ENCODE measurements at places on chromosomes 7 and 10.

DNA sequence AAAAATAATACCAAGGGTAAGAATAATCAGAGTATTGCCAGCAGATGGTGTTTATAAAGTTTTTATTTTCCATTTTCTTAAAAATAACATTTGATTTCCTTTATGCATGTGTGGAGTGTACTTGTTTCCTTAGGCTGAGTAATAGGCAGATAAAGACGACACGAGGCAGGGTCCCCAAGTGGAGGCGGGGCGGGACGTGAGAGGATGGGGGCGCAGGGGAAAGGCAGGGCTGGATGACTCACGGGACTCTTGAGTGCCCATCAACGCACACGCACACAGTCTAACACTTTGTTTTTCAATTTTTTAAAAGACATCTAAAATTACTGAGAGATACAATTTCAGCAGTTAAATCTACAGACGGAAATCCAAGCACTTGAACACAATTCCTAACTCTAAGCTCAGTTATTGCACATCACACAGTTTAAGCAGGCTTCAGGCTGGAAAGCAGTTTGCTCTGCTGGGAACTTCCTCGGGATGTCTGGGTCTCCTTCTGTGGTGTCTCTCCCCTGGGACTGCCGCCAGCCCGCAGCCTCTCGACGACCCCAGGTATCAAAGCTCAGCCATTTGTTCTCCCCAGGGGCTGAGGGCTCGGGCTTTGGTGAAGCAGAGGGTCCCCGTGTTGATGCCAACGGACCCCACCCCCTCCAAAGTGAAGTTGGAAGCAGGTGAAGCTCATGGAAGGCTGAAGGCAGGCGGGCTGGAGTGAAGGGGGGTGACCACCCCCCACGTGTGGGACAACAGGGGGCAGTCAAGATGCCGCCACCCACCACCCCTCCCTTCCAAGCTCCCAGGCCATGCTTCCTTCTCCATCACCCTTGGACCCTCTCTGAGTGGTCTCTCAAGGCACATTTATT, 29.1 kb downstream of the SPOCK2 start:
- no peak for DNase-seq

- no peak for DNase-seq
Observed at GRCh38 chr7:69605546-69605945, 7.3 kb downstream of the AUTS2 start.

- no peak for DNase-seq
Observed at GRCh38 chr10:108556186-108556585, 1367.1 kb downstream of the XPNPEP1 start.

DNA sequence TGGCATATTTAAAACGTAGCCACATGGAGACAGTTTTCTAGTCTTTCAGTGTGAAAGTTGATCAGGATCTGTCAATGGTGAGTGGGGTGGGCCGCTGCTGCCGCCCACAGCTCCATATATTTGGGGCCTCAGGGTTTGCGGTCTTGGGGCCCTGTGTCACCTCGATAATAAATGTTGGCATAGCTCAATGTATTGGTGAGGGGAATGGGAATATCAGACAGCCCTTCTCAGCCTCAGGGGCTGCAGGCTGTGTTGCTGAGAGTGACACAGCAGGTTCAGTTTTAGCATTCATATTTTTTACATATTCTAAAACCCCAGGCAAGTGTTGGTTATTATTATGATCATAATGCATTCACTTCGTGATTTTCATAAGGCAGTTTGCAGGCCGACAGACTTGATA, 5.3 kb downstream of the CDH23 start:
- no peak for DNase-seq

DNA sequence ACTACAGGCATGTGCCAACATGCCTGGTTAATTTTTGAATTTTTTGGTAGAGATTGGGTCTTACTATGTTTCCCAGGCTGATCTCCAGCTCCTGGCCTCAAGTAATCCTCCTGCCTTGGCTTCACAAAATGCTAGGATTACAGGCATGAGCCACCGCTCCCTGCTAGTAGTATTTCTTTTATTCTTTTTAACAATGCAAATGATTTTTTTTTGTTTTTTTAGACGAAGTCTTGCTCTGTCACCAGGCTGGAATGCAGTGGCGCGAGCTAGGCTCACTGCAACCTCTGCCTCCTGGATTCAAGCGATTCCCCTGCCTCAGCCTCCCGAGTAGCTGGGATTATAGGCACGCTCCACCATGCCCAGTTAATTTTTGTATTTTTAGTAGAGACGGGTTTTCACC, 58.1 kb downstream of the SVIL start:
- no peak for DNase-seq

DNA sequence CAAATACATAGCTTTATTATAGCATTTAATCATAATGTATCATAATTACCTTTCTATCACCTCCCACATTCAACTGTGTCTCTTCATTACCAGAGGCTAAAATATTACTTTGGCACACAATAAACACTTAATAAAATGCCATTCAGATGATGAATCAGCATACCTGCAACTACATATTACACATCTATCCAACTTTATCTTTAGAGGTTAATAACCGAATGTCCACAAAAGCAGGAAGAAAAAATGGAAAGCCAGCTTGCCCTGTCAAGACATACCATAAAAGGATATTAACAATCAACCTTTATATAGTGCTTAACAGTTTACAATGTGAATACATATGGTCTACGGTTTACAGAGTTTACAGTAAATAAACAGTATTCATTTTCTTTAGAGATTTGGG, 12.7 kb downstream of the CACUL1 start:
- DNase-seq = no peak

DNA sequence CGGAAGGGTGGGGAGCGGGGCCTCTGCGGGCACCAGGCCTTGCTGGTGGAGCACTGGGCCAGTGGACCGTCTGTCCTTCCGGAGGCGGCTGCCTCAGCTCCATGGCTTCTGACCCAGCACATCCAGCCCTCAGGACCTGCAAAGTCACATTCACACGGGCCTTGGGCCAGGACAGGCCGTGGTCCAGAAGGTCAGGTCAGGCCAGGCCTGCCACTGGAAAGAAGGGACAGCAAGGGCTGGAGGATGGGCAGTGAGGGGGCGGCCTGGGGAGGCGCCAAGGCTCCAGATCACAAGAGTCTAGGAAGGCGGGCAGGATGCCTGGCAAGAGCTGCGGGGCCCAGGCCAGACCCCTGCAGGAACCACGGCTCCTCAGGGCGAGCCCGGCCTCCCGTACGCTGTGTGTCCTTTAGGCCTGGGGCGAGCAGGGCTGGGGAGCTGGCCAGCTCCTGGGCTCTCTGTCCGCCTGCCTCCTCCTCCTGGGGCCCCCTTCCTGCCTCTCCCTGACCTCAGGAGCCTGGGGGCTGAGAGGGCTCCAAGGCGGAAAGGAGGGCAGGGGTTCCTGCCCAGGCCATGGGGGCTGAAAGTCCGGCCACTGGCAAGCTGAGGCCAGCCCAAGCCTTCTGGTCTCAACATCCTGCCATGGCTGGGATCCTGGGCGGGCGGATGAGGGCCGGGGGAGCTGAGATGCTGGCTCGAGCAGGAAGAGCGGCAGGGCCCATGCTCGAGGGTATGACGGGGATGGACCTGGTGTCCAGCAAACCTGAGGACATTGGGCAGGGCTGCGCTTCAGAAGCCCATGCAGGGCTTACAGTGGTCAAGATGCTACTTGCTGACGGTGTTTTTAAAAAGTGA, 225.8 kb downstream of the ELFN1 start:
- no peak for DNase-seq

DNA sequence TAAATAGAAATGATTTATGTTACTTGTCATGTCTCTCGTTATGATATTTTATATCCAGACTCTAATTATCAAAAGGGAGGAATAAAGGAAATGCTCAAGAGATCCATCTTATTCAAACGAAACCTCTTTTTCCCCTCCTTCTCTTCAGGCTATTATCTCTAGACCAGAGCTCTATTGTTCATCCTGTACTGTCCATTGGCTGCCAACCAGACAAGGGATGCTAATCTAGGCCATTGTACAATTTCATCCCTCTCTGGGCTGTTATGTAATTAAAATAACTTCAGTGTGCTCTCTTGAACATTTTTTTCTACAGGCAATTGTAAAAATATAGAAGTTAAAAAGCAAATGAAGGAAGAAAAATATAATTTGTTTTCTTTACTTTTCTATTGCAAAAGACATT, 220.4 kb downstream of the HDAC9 start:
- no peak for DNase-seq

DNA sequence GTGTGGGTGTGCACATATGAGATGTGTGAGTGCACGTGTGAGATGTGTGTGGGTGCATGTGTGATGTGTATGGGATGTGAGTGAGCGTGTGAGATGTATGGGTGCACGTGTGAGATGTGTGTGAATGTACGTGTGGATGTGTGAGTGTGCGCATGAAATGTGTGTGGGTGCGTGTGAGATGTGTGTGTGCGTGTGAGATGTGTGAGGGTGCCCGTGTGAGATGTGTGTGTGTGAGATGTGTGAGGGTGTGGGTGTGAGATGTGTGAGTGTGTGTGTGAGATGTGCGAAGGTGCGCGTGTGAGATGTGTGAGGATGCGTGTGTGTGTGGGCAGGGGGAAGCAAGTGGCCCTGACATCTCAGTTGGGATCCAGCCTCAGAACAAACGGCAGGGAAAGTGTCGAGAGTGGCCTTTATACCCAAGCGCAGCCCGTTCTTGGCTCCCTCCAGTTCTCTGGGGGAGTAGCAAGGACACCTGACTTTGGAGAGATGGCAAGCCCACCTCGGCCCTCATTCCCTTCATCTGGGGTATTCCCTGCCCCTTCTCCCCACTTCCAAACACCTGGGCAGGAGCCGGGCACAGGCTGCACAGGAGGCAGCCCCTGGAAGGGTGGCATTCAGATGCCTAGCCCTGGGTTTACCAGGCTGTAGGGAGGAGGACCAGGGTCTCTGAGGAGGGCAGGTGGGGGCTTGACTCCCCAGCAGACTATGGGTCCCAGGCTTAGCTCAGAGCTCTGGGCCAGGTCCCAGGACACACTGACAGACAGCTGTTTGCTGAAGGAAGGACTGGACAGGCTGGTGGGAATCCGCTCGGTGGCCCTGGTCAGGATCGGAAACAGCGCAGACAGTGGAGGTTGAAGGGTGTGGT, 31.6 kb downstream of the PPIF start:
- no peak for DNase-seq

- no peak for DNase-seq
Observed at GRCh38 chr10:101137271-101137670, 6.2 kb downstream of the TLX1 start.

DNA sequence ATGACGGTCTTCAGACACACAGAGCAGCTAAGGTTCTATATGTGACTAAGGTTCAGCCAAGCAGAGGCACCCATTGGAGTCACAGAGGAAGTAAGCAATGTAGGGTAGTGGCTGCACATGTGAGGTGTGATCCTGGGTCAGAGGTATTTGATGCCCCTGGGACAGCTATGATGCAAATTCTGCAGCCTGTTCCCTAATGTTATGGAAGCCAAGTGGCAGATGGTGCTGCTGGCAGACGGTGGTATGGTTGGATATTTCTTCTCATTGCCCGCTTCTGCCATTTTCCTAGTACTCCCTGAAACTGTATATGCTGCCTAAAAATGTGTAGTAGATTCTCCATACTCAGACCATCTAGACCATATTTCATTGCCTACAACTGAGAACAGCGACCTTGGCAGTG, 7.2 kb downstream of the TAS2R16 start:
- no peak for DNase-seq

DNA sequence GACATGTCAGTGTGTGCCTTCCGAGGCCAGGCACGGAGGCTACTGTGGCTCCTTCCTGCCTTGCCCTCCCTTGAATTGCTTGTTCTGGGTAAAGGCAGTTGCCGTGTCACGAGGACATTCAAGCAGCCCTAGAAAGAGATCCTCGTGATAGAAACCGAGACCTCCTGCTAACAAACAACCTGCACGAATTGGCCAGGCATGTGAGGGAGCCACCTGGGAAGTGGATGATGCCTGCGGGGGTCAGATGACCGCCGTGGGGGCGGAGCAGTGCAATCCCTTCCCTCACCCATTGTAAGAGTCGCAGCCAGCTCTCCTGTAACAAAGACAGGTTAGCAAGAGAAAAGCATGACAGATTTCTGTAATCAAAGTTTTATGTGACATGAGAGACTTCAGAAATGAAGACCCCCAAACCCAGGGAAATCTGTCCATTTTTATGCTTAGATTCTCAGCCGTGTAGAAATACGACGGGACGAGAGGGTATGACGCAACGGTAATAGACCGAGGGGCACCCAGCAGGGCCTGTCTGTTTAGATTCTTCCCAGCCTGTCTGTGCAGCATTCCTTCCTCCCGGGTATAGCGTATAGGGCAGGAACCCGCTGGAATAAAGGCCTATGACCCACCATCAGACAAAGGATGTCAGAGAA, 241.7 kb downstream of the GATA3 start:
- DNase-seq = no peak

DNA sequence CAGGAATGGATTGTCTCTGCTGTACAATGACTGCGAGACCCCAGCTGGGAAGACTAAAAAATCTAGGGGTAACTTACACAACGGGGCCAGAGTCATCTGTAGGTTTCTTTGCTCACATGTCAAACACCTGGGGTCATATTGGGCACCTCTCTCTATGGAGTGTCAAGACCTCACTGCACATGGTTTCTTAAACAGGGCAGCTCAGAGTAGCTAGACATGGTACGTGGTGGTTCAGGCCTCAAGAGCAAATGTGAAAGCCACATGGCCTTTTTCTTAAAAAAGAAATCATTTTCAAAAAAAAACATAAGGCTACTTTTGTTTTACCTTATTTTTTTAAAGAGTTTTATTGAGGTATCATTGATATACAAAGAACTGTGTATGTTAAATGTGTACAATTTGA, 162.2 kb upstream of the ITGB1 start:
- DNase-seq = no peak

- no peak for DNase-seq
Observed at GRCh38 chr10:43644252-43644651, 4.4 kb downstream of the ZNF32 start.

DNA sequence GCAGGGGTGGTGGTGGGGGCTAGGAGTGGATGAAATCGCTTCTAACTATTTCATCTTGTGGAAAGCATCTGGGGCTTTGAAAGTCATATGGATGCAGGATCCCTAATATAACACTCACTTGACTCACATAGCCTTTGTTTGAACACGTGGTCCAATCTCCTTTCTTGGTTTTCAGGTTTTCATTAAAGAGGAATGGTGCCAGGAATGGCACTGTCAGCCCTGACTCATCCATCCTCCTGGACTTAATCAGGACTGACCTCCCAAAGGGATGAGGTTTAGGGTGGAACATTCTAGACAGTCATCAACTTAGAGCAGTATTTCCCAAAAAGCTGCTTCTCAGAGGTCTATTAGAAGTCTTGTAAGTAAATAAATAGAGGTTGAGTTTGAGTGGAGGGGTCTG, 162.0 kb upstream of the PLXNA4 start:
- no peak for DNase-seq
